Activated naive CD8-positive, alpha-beta T cell treated with anti-CD3 and anti-CD28 coated beads, Interleukin-2, amount 50 U/mL, for 16 hours (primary cell): ENCODE measurements at places on chromosomes 7 and 10.

- DNase-seq: no peak
Measured at GRCh38 chr10:71663311-71663710, 56.3 kb downstream of the C10orf105 start.

DNA sequence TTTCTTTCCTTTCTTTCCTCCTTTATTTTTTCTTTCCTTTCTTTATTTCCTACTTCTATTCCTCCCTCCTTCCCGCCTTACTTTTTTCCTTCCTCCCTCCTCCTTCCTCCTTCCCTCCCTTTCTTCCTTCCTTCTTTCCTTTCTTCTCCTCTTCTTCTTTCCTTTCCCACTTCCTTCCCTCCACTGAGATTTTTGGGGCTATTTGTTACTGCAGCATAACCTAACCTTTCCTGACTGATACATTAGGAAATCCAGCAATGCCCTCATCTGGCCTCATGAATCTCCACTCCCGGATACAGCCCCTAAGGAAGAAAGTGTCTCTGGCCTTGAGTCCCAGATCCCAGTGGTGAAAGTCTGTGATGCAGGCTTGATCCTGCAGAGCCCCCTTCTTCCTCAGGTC, 38.6 kb upstream of the BAIAP2L1 start:
- no peak for DNase-seq

DNA sequence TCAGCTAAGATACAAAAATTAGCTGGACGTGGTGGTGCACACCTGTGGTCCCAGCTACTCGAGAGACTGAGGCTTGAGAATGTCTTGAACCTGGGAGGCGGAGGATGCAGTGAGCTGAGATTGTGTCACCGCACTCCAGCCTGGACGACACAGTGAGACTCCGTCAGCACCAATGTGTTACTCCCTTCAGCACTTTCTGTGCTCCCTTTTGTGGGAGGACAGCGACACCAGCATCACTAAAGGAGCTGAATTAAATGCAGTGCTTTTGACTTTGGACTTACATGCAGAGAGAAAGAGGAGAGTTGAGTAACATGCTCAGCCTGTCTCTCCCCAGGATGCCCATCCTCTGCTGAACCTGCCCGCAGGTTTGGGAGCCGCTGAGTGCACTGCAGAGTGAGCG, 92.2 kb upstream of the RHEB start:
- DNase-seq: no peak

DNA sequence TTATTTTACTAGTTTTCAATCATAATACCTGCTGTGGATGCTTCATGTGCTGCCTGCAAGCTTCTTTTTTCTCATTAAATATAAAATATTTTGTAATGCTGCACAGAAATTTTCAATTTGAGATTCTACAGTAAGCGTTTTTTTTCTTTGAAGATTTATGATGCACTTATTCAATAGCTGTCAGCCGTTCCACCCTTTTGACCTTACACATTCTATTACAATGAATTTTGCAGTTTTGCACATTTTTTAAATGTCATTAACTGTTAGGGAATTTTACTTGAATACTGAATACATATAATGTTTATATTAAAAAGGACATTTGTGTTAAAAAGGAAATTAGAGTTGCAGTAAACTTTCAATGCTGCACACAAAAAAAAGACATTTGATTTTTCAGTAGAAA, 103.0 kb downstream of the PTEN start:
- DNase-seq: no peak

- no peak for DNase-seq
Measured at GRCh38 chr7:135151533-135151932, 3.7 kb downstream of the TMEM140 start.

GRCh38 chr7:40700653-40701421, 566.0 kb downstream of the SUGCT start:
- no peak for DNase-seq

- no peak for DNase-seq
Measured at GRCh38 chr7:43387932-43388331, 195.0 kb upstream of the STK17A start.

GRCh38 chr7:13282377-13282980, 595.0 kb downstream of the ARL4A start:
- DNase-seq: no peak

DNA sequence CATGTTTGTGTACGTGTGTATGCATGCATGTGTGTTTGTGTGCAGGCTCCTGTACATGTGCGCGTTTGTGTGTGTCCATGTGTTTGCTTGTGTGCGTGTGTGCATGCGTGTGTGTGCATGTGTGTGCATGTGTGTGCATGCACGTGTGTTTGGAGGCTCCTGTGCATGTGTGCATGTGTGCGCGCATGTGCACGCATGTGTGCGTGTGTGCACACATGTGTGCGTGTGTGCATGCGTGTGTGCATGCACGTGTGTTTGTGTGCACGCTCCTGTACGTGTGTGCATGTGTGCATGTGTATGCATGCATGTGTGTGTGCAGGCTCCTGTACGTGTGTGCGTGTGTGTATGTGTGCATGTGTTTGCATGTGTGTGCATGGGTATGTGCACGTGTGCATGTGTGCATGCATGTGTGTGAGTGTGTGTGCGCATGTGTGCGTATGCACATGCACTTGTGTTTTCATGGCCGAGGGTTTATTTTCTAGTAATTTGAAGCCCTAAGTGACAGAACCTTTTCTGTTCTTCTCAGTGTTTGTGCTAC, 59.2 kb downstream of the INPP5A start:
- no peak for DNase-seq

- DNase-seq: no peak
Measured at GRCh38 chr7:7556852-7557251, 9.8 kb upstream of the MIOS start.

DNA sequence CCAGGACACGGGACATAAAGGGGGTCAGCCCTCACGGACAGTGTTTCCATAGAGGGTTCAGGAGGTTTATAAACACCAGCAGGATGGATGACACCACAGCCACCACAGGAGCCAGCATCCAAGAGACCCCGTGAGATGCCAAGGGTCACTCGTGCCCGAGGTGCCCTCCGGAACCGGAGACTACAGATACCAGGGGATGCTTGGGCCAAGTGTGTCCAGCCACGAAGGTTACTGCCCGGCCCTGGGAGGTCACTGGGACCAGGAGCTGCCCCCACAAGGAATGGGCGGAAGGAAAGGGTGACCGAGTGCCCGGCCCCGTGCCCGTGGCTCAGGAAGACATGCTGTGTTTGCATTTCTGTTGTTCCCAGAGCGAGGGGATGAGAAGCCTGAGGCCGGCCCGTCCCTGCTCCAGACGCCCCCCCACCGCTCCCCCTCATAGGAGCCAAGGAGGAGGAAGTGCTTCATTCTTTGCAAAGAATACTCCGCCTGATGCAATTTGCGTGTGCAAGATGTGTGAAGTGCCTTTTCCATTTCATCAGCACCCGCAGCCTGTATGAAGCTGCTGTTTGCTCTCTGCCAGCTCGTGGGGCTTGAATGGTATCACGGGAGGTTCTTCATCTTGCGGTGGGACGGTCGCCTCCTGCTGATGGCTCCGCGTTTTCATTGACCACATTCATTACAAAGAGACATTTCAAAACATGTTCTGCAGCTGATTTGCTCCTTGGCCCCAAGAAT, 176.4 kb downstream of the ELFN1 start:
- no peak for DNase-seq

DNA sequence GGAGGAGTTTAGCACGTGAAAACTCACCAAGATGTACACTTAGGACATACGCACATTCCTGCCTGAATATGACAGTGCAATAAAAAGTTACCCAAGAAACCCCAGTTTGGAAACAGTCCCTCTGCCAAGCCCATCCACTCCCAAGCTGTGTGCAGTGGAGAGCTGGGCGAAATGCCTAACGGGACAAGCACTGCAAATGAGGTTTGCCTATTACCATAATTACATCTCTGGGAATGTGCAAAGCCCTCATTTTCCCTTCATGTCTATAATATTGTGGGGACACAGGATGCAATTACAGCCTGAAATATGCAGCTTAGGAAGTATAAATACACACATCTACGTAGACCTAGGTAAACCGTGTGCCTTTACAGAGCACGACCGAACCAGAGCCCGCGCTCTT, 117.5 kb downstream of the PLXNA4 start:
- no peak for DNase-seq

- peak; percentile 82 for DNase-seq
Measured at GRCh38 chr7:63925626-63926460, 72.8 kb upstream of the ZNF722 start.

DNA sequence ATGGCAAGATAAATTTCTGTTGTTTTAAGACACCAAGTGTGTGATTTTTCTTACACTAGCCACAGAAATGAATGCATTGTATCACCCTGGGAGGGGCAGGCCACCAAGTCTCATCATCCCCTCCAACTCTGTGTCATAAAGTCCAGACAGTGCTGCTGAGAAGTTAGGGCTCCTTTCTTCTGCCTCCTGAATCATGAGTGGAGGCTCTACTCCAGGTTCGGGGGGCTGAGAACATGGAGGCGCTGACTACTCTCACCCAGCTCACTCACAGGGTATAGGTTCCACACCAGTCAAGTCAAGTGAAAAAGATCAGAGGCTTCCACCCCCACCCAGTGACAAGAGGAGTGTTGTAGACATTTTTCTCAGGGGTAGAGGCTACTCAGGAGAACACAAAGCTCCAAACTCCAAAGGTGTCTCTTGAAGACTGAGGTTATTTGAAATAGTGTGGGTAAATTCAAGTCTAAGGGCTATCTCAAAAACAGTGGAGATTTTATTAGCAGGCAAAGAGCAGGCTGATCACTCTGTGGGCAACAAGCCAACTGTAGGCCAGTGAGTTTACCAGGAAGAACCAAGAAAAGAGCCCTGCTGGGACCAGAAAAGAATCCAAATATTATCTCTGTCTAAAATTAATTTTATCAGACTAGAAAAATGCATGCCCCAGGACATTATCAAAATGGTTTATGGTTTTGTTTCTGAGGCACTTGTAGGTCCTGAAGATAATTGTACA, 118.6 kb upstream of the RET start:
- DNase-seq: no peak

- DNase-seq: no peak
Measured at GRCh38 chr10:12556039-12556438, 206.7 kb downstream of the CAMK1D start.
